Stimulated activated CD8-positive, alpha-beta memory T cell treated with anti-CD3 and anti-CD28 coated beads, Interleukin-2, amount 100 ng/mL, for 48 hours (primary cell): ENCODE measurements at places on chromosomes 1 and 21.

DNA sequence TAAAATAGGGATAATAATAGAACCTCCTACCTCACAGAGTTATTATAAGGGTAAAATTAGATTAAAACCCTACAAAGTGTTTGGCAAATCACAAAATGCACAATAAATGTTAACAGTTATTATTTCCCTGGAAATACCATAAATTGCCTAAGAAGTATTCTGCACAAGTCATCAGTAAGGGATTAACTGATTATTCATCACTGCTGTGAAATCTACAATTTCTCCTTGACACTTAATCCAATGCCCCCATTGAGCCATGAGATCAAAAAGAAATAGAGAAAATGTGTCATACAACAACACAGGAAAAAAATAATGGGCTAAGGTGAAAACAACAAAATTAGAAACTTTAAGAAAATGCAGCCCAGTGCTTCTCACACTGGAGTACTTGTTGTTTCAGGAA, 6.7 kb upstream of the SEC16B start:
- no peak for DNase-seq

DNA sequence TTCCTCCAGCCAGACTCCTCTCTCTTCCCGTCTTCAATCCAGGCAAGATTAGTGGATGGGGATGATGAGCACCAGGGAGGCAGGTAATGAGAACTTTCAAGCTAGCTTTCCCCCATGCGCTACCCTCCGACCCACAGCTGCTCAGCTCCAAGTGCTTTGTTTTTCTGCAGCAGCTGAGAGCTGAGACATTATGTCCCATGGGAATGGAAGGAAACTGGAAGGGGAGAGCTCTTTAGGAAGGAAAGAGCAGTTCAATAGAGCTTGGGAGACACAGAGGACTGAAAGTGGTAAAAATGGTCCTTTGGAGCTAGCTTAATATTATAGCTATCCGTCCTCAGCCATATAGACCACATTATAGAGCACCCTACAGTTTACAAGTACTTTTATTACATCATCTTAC, 39.8 kb downstream of the RAB3B start:
- DNase-seq: no peak

GRCh38 chr1:245168086-245168485, 13.3 kb downstream of the KIF26B start:
- no peak for DNase-seq

DNA sequence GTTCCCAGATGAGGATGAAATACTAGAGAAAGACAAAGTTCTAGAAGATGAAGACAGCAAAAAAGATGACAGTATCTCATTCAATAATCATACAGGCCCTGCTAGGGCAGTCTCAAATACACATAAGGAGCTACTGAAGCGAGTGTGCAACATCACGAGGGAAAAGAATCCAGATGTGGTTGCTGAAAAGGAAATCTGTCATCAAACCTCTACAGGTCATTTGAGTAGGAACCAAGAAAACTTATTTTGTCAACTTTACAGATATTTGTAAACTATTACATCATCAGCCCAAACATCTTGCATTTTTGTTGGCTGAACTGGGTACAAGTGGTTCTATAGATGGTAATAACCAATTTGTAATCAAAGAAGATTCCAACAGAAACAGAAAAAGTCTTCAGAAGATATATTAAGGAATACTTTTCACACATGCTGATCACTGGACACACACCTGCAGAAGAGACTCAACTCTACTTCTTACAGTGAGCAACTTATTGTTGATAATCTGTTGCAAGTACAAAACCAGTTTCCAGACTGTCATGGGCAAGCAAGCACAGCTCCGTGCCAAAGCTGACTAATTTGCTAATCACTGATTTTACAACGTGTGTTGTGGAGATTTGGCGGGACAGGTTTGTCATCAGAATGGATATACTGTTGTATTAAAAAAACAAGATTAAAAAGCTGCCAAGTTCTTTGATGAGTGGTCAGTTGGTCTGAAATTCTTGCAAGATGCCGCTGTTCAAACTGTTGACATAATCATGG, 42.1 kb downstream of the TRIM33 start:
- DNase-seq: no peak

- no peak for DNase-seq
Observed at GRCh38 chr1:214330715-214331114, 49.8 kb downstream of the SMYD2 start.

DNA sequence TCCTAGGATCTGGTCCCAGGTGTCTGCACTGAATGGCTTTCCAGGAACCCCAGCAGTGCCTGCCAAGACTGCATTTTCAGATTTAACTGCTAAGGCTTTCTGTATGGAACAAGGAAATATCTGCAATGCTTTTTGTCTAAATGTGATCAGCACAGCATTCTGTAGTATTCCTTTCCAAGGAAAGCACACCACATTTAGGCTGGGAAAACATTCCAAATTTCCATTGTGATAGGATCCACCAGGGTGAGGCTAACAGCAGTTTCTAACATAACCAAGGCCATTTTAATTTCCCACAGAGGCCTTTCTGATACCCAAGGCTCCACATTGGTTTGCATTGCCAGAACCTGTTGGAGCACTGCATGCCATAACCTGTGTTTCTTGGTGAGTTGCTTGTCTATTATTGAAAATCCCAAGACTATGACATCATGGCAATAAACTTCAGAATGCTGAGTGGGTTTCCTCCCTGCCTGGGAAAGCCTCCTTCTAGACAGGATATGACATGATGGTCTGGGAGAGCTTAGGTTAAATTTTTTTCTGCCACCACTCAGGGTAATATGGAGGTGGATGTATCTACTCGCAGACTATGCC, 23.3 kb upstream of the PTGFRN start:
- no peak for DNase-seq

DNA sequence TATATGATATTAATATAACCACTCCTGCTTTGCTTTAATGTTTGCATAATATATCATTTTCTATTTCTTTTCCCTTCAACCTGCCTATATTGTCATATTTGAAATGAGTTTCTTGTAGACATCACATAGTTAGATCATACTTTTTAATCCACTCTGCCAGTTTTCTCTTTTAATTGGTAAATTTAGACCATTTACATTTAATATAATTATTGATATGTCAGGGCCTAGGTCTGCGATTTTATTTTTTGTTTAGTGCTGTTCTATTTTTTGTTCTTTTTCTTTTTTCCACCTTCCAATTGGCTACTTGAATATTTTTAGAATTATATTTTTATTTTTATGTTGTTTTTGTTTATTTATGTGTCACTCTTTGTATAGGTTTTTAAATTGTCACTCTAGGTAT, 213.3 kb downstream of the C1orf94 start:
- no peak for DNase-seq

DNA sequence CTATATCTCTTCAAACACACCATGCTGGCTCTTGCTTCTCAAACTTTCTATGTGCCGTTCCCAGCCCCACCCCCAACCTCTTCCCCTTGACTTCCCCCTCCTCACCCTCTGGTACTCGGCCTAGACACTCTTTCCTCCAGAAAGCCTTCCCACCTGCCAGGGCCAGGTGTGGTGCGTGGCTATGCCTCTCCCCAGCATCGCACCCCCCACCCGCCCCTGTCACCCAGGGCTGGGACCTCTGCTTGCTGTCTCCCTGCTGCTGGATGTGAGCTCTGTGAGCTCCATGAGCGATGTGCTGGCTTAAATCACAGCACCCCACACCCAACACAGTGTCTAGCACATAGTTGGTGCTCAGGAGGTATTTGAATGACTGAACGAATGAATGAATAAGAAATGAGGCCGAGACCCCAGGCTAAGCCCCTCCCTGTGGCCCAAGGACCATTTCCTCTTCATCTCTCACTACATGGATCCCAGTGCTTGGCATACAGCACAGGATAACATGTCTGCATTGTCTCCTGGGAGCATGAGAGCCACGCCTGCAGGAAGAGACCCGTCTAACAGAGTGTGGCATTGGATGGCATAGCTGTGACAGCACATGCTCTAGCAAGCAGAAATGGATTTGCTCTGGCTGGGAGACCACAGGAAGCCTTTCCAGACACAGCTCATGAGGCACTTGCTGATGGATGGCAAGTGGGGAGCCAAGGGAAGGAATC, 19.7 kb downstream of the TNNT2 start:
- DNase-seq: no peak
